Omental fat pad (tissue), 4 donors: ENCODE measurements at places on chromosomes 11 and 22.

- DNase-seq, result no peak
These were observed 553.5 kb downstream of the TBC1D22A start for GRCh38 chr22:47315862-47316419.

- no peak for DNase-seq
These were observed 43.7 kb downstream of the OR8B12 start for GRCh38 chr11:124499711-124500110.

DNA sequence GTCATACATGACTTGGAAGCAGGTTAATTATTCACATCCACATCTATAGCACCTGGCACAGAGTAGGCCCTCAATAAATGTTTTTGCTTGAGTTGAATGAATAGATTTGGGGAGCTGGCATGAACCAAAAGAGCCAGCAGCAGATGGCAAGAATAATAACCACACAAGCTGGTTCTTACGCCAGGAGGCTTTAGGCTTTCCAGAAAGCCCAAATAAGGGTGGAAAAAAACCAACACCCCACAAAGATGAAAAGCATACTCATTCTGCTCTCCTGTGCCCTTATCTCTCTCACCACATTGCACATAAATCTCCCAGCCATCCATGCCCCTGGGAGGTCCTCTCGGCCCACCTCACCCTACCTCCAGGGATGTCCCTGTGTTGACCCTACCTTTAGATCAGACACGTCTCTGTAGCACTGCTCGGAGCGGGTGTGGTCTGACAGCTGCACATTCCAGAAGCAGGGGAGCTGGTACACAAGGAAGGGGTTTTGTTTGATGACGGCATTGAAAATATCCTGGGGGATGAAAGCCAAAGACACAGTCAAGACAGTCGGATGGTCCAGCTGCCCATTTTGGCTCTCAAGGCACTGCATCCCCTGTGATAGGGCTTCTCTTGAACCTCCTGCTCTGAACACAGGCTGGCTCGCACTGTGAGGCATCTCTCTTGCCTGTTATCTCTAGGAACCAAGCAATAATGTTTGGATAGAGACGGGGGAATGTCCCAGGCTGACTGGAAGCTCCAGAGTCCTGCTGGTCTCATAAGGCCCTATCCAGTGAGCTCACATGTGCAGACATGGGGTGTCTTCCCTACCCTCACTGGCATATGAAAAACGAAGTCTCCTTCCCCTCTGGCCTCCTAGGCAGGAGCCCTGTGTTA is 323.6 kb upstream of the SYN3 start:
- no peak for DNase-seq

- no peak for DNase-seq
These were observed 16.8 kb upstream of the TSPAN18 start for GRCh38 chr11:44709966-44710365.

DNA sequence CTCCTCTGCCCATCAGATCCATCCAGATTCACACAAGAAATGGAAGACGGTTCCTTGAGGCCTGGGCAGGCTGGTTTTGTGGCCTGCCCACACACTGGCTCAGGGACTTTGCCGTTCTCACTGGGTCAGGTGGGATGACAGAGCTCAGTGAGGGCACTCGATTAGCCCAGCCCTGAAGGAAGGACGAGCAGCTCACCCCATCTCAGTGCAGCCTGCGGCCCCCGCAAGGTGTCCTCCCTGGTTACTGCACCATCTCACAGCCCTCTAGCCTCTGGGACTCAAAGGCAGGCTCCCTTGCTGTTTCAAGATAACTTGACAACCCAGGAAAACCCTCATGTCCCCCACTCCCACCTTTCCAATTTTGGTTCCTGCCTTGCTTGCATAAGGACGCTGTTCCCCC is 4.2 kb downstream of the SLC16A8 start:
- DNase-seq, result no peak

DNA sequence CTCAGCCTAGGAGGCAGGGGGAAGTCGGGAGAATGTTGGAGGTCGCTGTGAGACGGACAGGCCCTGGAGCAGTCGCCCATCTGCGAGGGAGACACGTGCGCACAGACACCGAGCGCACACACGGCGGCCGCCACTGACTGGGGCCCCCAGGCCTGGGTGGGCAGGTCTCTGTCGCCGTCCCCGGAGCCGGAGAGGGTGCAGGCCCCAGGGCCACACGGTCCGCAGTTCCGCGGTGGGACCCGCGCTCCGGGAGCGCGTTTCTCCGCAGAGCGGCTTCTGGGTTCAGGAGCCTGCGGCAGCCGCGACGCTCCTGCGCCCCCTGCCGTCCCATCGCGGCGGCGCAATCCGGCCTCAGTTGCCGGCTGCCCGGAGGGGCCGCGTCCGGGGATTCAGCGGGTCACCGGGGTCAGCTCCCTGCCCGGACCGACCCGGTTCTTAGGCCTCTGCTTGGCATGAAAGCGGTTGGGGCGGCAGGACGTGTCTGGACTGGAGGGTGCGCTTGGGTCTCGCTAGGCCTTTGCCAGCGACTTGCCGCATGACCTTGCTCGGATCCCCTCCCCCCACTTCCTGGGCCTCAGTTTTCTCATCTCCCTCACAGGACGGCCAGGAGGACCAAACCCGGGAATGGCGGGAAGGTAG is 31.2 kb downstream of the PDE2A start:
- no peak for DNase-seq

DNA sequence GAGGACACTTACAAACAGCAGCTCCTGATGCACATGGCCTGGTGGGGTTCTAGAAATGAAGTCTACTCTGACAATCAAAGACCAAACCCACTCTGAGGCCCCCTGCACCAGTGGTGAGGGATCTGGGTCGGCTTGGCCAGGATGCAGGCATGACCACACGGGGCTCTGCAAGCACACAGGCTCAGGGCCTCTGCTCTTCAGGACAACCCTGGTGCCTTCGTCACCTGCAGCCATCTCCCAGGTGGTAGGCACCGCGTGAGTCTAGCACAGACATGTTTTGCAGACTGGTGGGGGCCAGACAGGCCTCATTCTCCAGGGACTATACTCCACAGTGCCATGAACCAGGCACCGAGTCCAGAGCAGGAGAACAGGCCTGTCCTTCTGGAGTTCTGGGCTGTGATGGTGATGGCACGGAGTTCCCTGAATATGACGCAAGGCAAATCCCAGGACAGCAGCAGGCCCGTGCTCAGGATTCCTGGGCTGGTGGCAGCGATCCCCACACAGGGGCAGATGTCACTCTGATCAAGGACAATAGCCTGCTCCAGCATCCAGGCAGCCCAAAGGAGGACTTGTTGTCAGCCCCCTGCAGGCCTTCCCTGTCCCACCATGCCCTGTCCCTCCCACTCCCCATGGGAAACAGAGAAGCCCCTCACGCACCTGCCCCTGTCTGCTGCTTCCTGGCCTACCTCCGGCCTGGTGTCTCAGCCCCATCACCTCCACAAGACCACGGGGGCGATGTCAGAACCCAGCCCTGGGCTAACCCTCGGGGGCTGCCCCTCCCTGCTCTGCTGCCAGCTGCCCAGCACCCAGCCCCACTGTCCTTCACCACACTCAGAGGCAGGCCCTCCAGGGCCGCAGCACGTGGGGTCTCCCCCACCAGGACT is 36.1 kb downstream of the GNB1L start:
- no peak for DNase-seq

GRCh38 chr22:46439576-46440465 is 97.6 kb downstream of the CELSR1 start:
- no peak for DNase-seq

DNA sequence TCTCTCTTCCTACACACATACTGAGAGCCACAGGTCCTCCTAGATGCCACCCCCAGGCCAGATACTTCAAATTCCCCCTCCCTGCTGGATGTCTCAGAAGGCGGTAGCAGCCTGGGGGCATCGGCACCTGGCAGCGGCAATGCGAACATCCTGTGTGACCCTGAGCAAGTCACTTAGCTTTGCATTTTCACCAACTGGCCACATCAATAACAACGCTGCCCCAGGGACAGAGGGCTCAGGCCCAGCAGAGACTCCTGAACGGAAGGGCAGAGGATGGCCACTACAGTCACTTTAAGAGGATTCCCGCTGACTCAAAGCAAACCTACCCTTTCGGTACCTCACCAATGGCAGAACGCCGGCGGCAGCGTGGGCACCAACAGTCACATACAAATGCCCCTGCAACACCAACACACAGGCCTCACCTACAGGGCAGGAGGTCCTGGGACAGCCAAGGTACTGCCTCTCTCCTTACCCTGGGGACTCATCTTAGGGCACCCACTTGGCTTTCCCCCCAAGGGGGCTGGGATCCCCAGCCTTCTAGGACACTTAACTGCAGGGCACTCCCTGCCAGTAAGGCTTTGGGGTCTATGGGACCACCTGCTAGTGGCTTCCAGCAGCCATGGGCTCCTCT is 1.6 kb downstream of the LMO1 start:
- DNase-seq, result no peak

DNA sequence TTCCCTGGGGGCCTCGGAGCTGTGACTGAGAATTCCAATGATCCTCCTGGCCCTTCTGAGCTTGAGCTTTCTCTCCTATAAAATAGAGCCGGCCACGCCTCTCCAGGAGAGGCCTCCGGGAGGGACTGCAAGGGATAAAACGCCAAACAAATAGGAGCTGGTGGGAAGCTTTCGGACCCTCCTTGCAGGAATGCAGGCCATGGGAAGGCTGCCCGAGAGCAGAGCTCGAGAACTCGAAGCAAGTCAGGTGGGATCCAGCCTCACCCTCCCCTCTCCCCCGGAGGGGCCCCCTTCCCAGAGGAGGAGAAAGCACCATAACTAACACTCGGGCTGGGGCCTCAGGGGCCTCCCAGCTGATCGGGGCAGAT is 34.6 kb downstream of the FLRT1 start:
- DNase-seq, result no peak

GRCh38 chr11:31641477-31642062 is 132.0 kb downstream of the ELP4 start:
- DNase-seq, result no peak

DNA sequence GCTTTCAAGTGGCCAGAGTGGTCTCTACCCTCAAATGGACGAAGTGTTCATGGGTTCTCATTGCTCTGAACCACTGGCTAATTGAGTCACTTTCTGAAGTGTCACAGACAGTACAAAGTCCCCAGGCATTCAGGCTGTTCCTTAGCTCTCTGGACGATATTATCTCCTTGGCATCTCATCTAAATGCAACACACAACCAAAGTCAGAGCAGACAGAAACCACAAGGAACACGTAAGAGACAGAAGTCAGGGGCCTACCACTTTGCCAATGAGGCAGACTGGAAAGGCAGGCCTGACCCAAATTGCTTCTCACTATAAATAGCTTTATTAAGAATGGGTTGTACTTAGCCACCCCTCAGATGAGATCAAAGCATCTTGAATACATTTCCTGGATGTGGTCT is 29.0 kb upstream of the LDLRAD3 start:
- DNase-seq, result no peak

GRCh38 chr22:20185750-20186149 is 34.9 kb upstream of the CCDC188 start:
- DNase-seq, result no peak

- no peak for DNase-seq
These were observed 67.4 kb upstream of the PRODH start for GRCh38 chr22:19003508-19003907.

DNA sequence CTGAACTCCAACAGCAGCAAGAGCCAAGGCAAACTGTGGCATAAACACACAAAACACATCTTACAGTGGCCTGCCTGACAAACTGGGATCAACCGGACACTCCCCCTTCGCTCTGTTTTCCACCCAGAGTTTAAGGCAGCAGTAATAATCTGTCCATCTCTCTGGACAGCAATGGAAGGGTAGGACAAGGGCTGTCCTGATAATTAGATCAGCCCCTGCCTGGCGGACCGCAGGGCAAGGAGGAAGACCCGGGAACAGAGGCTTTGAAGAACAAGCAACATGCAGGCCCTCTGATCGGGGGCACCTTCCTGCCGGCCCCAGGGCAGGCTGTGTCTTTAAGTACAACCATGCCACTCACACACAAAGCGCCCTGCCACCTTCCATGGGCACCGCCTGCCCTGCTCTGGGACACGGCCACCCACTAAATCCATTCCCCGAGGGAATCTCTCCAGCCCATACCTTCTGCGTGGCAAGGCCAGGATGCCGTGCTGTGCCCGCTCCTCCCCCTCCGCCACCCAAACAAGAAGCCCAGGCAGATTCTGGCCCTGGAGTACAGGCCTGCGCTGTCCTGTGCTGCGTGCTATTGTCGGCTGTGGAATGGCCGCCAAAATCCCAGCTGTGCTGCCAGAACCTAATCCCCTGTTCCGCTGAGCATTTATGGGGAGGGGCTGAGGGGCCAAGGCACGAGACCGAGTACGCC is 38.8 kb downstream of the NUMA1 start:
- no peak for DNase-seq

GRCh38 chr11:60064111-60064510 is 7.6 kb downstream of the MS4A3 start:
- no peak for DNase-seq

GRCh38 chr11:690738-691633 is 4.0 kb downstream of the DEAF1 start:
- DNase-seq, result no peak

GRCh38 chr22:22877523-22878210 is 9.9 kb upstream of the IGLL5 start:
- DNase-seq, result no peak

GRCh38 chr11:3860375-3860774 is 4.9 kb downstream of the STIM1 start:
- DNase-seq, result no peak

- no peak for DNase-seq
These were observed 310.9 kb upstream of the ANO3 start for GRCh38 chr11:26021017-26021416.

DNA sequence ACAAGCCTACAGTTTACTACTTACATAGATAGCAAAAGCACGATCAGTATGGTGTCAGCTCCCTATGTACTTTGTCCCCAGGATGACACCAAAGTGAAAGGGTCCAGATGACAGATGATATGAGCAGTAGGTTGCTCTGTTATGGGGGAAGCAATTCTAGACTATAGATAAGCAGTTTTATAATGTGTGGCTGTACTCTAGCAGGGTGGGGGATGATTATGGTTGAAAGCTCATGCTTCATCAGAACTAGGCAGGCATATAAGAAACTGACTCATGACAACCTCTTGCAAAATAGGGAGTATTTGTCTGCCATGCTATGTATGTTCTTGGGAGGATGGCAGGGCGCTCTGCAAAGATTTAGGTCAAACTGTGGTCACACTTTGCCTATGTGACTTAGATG is 158.2 kb upstream of the ZBED5 start:
- DNase-seq, result no peak

DNA sequence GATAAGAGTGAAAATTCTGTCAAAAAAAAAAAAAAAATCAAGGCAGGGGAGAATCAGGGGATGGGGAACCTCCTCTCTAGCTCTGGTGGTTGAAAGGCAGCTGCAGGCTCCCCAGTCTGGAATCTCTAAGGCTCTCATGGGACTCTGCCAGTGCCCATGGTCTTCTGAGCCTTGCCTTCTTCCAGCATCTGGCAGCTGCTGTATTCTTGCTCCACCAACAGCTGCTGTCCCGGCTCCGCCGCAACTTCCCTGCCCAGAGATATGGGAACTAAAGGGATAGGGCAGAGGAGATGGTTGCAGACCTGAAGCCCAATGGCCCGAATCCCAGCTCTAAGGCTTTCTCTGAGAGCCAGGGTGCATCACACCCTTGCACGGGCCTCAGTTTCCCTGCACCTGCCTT is 49.5 kb upstream of the PHF21B start:
- DNase-seq, result no peak

GRCh38 chr11:110173811-110174644 is 80.8 kb downstream of the ZC3H12C start:
- DNase-seq, result peak; percentile 74

GRCh38 chr11:66080055-66080817 is 10.2 kb downstream of the PACS1 start:
- no peak for DNase-seq

GRCh38 chr11:131404010-131404409 is 33.6 kb downstream of the NTM start:
- DNase-seq, result no peak

GRCh38 chr11:69593851-69594250 is 47.1 kb upstream of the CCND1 start:
- DNase-seq, result no peak

- DNase-seq, result no peak
These were observed 33.8 kb downstream of the TECTA start for GRCh38 chr11:121134741-121135312.
